Natural killer cell (primary cell): ENCODE measurements at places on chromosomes 2 and 18. TPM values are rescaled to one million over a fixed set of nuclear protein-coding genes. Genes with fewer than 3 reads are reported as not detected.

SCN7A gene
- total RNA-seq: not detected

DDX1 gene
- total RNA-seq: 37.2 TPM

CPLX4 gene
- not detected for total RNA-seq

MARCHF7 gene
- 66.8 TPM for total RNA-seq

TTN gene
- total RNA-seq: 2.5 TPM

PGAP1 gene
- 2.5 TPM for total RNA-seq

RAPGEF4 gene
- 0.50 TPM for total RNA-seq

TRIM54 gene
- total RNA-seq: 0.18 TPM

COA5 gene
- 36.1 TPM for total RNA-seq

CUL3 gene
- total RNA-seq: 102 TPM
